Suppressor macrophage treated with lipopolysaccharide for 4 hours (primary cell): ENCODE measurements at places on chromosomes 12 and 14.

GRCh38 chr12:131137009-131137835 is 183.5 kb downstream of the ADGRD1 start:
- DNase-seq, result no peak

GRCh38 chr12:78120866-78121560 is 290.3 kb downstream of the NAV3 start:
- peak; percentile 43 for DNase-seq

DNA sequence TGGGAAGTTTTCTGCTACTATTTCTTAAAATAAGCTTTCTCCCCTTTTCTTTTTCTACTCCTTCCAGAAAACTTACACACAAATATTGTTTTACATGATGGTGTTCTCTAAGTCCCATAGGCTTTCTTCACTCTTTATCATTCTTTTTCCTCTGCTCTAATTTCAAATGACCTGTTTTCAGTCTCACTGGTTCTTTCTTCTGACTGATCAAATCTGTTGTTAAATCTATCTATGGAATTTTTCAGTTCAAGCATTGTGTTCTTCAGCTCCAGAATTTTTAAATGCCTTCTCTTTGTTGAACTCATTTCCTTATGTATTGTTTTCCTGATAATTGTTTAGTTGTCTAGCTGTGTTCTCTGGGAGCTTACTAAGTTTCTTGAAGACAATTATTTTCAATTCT is 29.5 kb upstream of the CNOT2 start:
- no peak for DNase-seq

GRCh38 chr12:46197883-46198282 is 71.0 kb downstream of the SLC38A1 start:
- DNase-seq, result no peak

DNA sequence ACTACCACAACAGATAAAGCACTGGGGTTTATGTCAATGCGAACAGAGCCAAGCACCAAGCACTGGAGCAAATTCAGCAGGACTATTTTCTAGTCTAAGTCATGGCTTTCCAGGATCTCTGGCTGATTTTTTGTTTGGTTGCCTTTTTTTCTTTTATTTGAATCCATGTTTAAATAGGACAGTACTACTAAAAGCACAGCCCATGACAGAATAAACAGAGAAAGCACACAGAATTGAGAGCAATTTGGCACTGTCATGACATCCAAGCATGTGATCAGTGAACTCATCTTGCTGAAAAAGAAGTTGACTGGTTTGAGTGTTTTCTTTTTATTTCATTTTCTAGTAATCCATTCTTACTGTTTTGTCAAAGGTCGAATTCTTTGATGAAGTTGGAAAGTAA is 23.1 kb upstream of the RERG start:
- no peak for DNase-seq

- DNase-seq, result peak; percentile 75
Measured at GRCh38 chr12:8890313-8891085, 23.8 kb upstream of the PHC1 start.

- no peak for DNase-seq
Measured at GRCh38 chr12:27449026-27449425, 2.5 kb downstream of the SMCO2 start.

DNA sequence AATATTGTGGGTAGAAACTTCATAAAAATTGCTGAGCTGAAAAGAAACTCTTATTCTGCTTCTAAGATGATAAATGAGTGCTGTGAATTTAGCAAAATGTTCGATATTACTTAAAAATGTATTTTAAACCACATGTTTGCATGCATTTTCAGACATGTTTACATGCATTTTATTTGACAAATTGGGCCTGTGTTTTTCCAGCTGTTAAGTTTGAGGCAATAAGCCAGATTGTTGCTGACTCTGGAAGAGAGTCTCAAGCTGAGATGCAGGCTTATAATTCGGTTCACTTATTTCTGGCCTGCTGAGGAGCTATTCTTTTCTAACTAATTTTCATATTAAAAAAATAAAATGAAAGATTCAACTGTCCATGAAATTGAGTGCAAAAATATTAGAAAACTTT is 110.1 kb downstream of the SYNE2 start:
- DNase-seq, result no peak
